ENCODE measurements at places on chromosomes 2 and 18.

DNA sequence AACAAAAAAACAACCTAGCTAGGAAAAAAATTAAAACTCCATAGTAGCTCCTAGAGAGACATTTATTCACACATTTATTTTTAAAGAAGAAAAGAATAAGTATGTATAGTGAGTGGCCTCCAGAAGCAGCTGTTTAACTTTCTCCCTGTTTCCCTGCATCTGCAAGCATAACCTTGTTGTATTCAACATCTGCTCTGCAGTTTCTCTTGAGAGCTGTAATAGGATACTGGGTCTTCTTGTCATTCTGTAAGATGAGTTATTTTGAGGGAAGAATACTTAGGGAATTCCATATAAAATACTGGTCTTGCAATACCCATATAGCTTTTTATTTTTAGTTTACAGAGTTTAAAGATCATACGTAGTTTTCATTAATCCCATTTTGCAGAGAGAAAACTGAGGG lies 246.6 kb downstream of the LRRTM1 start:
- no peak for DNase-seq

- DNase-seq: no peak
Measured at GRCh38 chr2:119659601-119660342, 19.2 kb upstream of the TMEM177 start.

DNA sequence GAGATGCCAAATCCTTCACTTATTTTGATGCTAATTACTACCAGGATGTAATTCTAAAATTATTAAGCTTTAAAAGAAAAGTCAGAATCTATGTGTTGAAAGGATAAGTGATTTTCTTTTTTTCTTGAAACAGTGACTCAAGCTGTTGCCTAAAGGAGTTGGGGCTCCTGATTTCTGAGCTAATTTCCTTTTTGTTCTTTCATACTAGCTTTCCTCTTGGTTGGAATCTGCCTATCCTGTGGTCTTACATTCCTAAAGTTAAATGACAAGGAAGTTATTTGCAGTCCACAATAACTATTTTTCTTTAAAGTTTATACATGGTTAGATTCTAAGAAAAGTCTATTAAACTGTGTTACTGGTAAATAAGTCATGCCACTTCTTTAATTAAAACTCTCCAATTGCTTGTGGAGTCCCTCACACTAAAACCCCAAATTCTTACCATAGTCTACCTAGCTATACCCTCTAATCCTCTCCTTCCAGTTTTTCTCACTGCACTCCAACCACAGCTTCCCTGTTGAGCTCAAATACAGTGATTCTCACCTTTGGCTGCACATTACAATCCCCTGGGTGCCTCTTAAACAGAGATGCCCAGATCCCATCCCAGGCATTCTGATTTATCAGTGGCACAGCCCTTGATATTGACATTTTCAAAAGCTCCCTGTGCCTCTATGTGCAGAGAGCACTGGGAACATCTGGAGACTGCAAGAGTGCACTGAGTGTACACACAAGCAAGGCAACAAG lies 63.3 kb upstream of the EFEMP1 start:
- DNase-seq: no peak

DNA sequence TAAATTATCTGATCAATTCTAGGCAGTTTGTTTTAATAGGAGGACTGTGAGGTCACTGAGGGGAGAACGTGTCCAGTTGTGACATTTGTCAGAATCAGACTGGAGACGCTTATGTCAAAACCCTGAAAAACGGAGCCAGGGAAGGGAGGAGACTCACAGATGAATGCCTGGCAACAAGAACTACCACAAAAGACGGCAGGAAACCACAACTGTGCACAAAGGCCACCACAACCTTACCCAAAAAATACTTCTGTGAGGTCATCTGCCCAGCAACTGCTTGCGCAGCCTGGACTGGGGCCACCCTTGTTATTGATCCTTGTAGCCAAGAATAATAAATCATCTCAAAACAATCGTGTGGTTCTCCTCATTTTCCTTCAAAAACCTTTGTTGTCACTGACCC lies 173.0 kb upstream of the ALKAL2 start:
- DNase-seq: peak; percentile 56

Measured in central memory CD8-positive, alpha-beta T cell (primary cell).